Stimulated activated CD8-positive, alpha-beta memory T cell treated with anti-CD3 and anti-CD28 coated beads, Interleukin-7, amount 100 ng/mL, for 1 hour (primary cell): ENCODE measurements at places on chromosomes 1 and 21.

- DNase-seq: no peak
Observed at GRCh38 chr1:33029921-33030320, 6.8 kb downstream of the AK2 start.

- no peak for DNase-seq
Observed at GRCh38 chr1:155892796-155893195, 18.4 kb downstream of the RIT1 start.

DNA sequence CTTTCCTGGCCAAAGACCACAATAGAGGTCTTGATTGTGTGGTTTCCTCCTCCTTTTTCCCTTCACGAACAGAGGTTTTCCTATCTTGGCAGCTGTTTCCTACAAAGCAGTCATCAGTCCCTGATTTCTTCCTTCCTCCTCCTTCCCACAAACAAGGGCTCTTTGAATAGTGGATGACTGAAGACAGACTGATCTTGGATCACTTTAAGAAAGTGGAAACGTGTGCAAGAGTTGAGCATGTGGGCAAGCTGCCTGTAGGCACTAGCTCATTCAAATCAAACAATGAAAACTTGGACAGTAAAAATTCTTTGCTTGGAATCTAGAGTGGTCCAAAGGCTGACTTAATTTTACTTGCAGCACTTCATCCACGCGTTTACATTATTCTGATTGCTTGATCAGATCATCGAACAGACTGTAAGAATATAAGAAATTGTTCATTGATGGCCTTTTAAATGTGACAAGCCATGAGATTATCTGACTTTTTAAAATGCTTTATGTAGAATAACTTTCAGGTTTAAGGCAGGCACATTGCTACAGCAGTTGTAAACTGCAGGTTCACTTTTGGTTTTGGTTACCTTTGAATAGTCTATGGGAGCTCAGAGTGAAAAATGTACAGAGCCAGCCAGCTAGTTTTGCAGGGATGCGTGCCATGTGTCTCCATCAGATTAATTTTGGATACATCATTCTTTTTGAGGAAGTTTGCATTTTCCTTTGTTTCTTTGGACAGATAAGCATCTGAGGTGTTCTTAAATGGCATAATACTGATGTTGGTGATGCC is 34.4 kb downstream of the ADGRL2 start:
- no peak for DNase-seq

DNA sequence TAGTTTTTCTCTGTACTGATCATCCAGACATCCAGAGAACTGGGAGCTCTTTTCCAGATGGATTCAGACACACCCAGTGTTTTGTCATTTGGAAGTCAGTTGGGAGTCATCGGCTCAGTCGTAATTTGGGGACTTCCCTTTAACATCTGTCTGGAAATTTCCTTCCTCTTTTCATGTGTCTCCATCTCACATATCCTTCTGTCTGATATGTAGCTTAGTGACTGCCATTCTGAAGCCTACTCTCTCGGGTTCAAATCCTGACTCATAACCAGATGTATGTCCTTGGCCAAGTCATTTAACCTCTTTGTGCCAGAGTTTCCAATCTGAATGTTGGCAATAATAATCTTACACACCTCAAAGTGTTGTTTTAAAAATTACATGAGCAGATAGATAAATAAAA is 3.0 kb downstream of the MORC3 start:
- no peak for DNase-seq

DNA sequence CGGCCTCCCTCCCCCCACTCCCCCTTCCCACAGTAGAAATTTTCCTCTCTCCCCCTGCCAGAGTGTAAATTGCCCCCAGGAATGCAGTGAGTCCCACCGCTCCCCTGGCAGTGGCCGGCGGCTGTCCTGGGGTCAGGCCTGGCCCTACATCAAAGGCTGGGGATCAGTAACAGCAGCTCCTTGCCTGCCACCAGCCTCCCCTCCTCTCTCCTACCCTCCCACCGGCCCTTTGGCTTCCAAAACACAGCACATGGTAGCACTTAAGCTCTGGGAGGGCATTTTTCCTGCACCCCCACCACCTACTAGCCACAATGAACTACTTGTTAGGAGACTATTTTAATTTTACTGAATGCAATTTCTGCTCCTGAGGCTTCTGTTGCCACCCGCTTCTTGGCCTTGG is 9.0 kb upstream of the COL8A2 start:
- no peak for DNase-seq

GRCh38 chr1:15406614-15407559 is 2.8 kb upstream of the EFHD2 start:
- no peak for DNase-seq

- DNase-seq: no peak
Observed at GRCh38 chr21:25501462-25501861, 105.8 kb downstream of the MRPL39 start.

DNA sequence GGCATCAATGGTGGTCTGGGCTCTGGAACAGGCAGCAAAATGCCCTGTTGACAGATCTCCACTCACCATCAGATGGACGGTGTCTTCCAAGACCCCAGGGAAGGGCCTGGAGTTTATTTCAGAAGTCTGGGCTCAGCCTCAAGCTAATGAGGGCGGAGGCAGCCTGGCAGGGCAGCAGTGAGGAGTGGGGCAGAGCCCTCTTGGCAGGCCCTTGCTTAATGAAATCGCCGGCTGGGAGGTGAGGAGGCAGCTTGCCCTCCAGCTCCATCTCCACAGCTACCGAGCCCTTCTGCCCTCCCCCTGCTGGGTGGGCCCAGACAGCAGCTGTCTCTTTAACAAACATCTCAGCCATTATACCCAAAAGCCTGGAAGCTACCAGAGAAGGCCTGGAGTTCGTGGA is 22.0 kb upstream of the GRIK3 start:
- no peak for DNase-seq

DNA sequence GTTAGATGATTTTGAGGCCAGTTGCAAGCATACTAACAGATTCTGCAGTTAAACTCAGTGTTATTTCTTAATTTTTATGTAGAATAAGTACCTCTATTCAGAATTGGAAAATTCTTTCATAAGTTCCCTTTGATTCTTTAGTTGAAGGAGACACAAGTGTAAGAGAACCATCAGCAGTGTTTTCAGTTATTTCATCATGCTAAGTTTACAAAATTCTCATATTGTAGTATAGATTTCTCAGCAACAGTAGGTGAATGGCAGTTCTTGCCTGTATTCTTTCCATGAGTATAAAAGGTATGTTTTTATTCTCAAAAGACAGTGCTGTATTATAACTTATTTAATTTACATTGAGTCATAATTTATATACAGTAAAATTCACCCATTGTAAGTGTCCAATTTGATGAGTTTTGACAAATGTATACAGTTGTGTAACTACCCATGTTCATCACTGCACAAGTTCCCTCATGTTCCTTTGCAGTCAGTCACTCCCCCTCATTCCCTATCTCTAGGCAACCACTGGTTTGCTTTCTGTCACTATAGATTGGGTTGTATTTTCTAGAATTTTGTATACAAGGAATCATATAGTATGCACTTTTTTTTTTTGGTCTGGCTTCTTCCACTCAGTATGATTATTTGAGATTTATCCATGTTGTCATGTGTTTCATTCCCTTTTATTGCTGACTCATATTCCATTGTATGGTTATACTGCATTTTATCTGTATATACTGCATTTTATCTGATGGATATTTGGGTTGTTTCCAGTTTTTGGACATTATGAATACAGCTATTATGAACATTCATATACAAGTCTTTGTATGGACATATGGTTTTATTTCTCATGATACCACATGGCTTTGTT is 3.9 kb downstream of the RPS6KC1 start:
- DNase-seq: no peak

GRCh38 chr21:45270306-45270821 is 17.3 kb downstream of the POFUT2 start:
- no peak for DNase-seq

GRCh38 chr1:118104951-118105350 is 80.1 kb downstream of the SPAG17 start:
- no peak for DNase-seq

DNA sequence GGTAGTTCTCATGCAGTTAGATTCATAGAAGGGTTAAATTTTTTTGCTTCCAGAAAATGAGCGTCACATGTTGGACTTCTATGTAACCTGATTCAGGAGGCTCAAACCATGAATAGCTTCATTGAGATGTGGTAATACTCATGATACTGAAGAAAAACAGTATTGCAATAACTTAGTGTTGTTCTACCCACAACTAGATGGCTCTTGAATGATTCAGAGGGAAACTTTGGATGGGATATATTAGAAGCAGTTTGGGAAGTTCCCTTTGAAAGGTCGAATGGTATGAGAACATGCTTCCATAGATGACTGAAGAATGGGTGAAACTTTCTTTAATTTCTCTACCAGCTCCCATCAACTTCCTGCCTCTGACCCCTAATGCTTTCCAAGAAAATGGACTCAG is 211.7 kb upstream of the PTGFR start:
- DNase-seq: no peak

GRCh38 chr1:111283838-111284237 is 6.8 kb upstream of the CHIA start:
- no peak for DNase-seq

DNA sequence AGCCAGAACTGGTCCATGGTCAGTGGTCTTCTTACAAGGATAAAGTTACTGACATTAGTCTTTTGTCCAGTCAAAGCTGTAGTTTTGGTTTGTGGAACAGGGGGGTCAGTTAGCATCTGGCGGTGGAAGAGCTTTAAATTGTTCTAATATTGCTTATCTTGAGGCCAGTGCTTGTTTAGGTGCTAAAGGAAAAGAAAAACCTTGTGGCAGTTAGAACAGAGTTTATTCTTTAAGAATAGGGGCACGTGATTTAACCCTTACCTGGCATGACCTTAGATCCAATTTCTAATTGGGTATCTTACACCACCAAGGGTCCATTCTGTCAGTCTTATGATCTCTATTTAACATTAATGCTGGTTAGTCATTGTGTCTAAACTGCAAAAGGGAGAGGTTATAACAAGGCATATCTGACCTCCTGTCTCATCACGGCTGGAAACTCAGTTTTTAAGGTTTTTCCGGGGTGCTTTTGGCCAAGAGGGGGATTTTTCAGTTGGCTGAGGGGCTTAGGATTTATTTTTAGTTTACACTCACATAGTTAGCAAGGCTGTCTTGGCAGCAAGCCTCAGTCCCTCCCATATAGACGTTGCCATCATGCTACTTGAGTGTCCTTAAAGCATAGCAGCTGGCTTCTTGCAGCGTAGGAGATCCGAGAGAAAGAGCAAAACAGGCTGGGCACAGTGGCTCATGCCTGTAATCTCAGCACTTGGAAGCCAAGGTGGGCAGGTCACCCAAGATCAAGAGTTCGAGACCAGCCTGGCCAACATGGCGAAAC is 60.1 kb upstream of the FAM89A start:
- DNase-seq: no peak

- no peak for DNase-seq
Observed at GRCh38 chr1:18736958-18737357, 106.3 kb downstream of the PAX7 start.

- no peak for DNase-seq
Observed at GRCh38 chr1:21620011-21620410, 49.1 kb downstream of the RAP1GAP start.

GRCh38 chr1:186722711-186723309 is 42.6 kb upstream of the PTGS2 start:
- no peak for DNase-seq

GRCh38 chr1:81848880-81849682 is 48.3 kb downstream of the ADGRL2 start:
- DNase-seq: no peak

GRCh38 chr1:169890761-169891538 is 2.7 kb downstream of the SCYL3 start:
- DNase-seq: no peak

- no peak for DNase-seq
Observed at GRCh38 chr1:121546830-121547591, 362.2 kb downstream of the SRGAP2C start.

GRCh38 chr1:234874291-234875288 is 254.0 kb downstream of the TOMM20 start:
- DNase-seq: no peak

DNA sequence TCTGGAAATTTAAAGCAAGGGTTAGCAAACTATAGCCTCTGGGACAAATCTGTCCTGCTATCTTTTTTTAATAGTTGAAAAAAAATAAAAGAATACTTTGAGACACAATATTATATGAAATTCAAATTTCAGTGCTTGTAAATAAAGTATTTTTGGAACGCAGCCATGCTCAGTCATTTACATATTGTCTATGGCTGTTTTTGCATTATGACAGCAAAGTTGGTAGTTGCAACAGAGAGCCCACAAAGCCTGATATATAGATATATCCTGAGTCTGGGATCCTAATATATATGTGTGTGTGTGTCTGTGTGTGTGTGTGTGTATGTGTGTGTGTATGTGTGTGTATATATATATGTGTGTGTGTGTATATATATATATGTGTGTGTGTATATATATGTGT is 20.8 kb downstream of the SSR2 start:
- no peak for DNase-seq
